Stimulated activated CD8-positive, alpha-beta memory T cell treated with anti-CD3 and anti-CD28 coated beads, Interleukin-7, amount 100 ng/mL, for 48 hours (primary cell): ENCODE measurements at places on chromosomes 2 and 18.

DNA sequence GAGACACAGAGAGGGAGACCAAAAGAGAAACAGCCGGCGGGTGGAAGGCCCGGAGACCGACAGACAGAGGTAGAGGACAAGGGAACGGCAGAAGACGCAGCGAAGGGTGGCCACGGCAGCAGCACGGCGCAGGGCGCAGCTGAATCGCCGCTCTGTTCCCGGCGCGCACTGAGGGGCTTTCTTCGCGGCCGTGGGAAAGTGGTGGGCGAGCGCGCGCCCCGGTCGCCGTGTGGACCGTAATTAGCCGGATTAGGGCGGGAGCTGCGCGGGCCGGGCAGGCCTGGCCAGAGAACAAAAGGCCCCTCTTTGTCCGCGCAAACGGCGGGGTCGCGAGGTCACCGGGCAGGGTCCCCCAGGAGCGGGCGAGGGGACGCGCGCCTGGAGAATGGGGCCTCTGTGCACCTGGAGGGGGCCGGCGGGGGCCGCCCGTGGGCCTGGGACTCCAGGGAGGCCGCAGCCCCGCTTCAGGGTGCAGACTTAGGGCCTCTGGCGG lies 158.3 kb downstream of the ZFP36L2 start:
- no peak for DNase-seq

GRCh38 chr18:37846996-37847395 lies 281.4 kb upstream of the CELF4 start:
- no peak for DNase-seq

GRCh38 chr2:127034051-127034450 lies 72.9 kb downstream of the BIN1 start:
- DNase-seq, result no peak

DNA sequence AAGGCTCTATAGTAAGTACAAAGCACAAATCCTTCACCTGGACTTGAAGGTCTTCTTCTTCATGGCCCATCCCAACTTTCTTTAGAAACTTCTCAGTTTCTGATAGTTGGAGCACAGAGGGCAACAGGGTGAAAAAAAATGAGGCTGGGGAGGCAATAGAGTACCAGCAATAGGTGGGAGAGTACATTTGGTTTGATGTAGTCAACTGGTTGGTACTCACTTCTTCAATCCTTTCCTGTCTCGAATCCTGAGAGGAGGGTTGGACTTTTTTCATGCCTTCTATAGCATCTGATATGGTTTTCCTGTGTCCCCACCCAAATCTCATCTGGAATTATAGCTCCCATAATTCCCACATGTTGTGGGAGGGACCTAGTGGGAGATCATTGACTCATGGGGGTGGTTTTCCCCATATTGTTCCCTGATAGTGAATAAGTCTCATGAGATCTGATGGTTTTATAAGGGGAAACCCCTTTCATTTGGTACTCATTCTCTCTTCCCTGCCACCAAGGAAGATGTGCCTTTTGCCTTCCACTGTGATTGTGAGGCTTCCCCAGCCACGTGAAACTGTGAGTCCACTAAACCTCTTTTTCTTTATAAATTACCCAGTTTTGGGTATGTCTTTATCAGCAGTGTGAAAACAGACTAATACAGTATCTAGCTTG lies 75.9 kb upstream of the LCLAT1 start:
- DNase-seq, result no peak

GRCh38 chr18:49257609-49258008 lies 202.8 kb downstream of the DYM start:
- no peak for DNase-seq

GRCh38 chr2:189533288-189534035 lies 47.1 kb downstream of the SLC40A1 start:
- no peak for DNase-seq

DNA sequence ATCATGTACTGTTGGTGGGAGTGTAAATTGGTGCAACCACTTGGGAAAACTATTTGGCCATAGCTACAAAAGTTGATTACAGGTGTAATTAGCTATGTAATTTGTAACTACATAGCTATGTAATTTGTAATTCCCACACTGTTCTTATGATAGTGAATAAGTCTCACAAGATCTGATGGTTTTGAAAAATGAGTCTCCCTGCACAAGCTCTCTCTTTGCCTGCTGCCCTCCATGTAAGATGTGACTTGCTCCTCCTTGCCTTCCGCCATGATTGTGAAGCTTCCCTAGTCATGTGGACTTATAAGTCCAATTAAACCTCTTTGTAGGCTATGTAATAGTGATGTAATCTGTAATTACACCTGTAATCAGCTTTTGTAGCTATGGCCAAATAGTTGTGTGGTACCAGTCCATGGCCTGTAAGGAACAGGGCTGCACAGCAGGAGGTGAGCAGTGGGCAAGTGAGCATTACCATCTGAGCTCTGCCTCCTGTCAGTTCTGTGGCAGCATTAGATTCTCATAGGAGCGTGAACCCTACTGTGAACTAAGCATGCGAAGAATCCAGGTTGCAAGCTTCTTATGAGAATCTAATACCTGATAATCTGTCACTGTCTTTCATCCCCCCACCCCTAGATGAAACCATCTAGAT lies 133.7 kb upstream of the COPS8 start:
- DNase-seq, result no peak

GRCh38 chr2:218370410-218371063 lies 11.5 kb upstream of the SLC11A1 start:
- no peak for DNase-seq

DNA sequence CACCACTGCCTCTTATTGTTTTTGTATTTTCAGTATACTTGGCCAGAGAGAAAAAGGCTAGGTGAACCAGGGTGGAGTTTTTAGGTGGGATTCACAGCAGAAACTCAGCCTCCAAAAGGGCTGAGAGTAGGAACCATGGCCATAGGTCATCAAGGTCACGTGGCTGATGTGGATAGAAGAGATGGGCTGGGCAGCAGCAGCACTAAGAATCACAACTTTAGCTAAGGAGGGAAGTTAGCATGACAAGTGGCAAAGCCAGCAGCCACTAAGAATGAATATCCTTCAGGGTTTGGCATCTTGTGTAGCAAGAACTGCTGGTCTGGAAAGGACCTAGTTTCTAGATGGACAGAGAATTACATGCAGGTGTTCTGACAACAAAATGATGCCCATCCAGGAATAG lies 43.2 kb upstream of the SKA1 start:
- DNase-seq, result no peak

DNA sequence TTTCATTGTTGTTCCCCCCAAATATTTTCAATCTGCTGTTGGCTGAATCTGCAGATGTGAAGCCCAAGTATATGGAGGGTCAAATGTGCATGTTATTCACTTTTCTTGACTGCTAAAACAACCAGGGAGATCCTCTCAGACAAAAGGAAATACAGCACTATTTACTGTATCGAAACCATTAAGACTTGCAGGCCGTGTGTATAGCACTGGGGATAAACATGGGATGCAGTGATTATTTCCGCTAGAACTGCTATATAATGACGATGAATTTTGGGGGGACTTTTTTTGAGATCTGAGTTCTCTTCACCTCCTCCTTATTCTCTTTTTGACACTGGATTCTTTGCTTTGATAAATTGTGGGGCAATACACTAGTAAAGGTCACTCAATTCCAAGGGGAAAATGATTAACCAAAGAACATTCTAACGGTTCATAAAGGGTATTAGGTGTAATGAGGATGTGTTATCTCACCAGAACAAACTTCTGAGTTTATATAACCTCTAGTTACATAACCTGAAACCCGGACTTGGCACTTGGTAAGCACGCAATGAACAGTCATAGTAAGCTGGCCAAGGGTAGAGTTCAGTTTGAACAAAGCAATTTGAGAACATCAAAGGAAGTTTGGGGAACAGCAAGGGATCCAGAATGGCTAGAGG lies 3.5 kb upstream of the UGT1A1 start:
- DNase-seq, result no peak

DNA sequence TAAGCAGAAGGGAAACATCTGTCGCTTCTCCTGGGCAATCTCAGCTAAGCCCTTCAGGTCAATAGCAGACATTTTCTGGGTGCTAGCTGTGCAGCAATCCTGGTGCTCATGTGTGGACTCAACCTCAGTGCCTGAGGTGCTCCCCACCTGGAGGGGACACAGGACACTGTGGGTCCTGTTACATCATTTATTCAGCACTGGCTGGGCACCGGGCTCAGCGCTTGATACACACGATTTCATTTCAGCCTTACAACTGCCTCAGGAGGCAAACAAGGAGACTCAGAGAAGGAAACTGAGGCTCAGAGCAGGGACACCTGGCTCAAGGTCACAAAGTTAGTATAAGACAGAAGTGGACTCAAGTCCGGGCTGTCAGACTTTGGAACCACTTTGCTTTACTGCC lies 46.7 kb downstream of the MARCO start:
- DNase-seq, result no peak

GRCh38 chr2:136407117-136407951 lies 289.4 kb upstream of the CXCR4 start:
- no peak for DNase-seq

DNA sequence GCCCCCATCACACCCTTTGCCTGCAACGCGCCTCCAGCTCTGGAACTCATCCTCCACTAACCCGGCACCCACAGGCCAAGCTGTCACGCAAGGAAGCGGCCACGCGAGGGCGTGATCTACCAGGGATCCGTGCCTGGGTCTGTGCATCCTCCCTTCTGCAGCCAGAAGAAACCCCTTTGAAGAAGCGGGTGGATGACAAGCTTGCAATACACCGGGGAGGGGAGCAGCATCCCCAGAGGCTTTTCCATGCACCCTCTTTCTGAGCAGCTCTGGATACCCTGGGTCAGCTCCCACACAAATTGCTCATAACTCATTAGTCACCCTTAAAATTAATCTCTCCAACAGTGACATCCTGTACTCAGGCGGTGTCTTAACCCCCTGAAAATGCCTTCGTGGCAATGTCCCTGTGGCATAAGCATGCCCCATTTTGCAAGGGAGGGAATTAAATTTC lies 47.6 kb downstream of the PDCL3 start:
- peak; percentile 53 for DNase-seq

- no peak for DNase-seq
These were observed 175.6 kb downstream of the SUCLG1 start for GRCh38 chr2:84283506-84283905.

DNA sequence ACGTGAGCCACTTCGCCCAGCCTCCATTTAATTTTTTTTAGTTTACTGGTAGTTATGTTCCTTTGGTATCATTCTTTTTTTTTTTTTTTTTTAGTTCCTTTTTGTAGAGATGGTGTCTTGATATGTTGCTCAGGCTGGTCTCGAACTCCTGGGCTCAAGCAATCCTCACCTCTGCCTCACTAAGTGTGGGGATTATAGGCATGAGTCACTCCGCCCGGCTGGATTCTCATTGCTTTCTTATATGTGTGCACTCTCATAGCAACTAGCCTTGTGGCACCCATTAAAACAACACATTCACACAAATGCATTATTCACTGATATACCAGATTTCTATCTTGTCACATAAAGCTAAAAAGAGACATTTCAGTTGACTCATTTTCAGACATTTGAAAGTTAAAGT lies 4.2 kb downstream of the TTC27 start:
- DNase-seq, result peak; percentile 37

DNA sequence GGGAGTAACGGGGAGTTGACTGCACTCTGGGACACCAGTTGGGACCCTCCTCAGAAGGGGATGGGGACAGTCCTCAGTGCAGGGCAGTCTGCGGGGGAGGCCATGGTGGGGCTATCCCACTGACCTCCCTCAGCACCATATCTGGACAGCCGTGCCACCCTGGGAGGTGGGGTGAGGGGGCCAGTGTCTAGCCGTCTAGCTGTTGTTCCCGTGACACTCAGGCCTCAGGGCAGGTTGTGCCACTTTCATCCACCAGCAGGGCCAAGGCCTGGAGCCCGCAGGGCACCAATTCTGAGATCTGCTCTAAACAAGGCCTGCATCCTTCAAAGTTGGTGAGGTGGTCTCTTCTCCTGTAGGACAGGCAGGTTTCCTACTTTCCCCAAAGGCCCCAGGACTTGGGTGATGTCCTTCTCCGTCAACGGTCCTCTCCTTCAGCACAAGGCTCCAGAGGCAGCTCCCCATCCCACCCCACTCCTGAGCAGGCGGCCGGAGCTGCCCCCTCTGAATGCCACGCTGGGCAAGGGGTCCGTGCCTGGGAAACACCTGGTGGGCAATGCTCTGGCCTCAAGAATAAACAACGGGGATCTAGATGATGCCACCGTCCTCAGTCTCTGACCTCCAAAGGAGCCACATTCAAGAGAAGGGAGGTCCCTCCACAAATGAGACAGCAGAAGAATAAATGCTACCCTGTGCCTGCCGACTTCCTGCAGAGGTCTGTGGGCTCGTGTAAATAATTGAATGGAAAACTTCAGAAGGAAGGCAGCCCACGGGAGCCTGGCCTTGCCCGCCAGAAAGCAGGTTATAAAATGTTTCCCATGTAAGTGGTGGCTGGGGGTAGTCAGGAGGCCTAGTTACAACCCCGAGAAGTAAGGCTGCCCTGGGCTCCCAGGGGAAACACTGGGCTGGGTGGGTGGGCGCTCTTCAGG lies 42.8 kb upstream of the PTMA start:
- no peak for DNase-seq

- no peak for DNase-seq
These were observed 350.5 kb upstream of the NETO1 start for GRCh38 chr18:73218293-73218692.

DNA sequence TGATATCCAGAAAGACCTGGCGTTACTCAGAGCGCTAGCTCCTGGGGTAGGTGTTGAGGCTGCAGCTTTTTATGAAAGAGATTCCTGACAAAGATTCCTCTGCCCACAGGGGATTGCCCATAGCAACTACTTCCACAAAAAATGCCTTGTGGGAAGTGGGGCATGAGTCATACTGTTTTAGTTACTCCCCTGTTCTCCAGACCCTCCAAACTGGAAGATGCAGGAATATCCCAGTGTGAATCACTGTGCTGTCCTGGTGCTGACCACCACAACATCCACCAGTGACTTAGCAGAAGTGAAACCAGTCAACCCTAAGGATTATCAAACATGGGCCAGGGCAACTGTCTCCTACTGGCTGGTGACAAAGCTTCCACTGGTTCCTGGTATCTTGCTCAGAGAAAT lies 61.8 kb downstream of the CDH2 start:
- no peak for DNase-seq

- DNase-seq, result no peak
These were observed 189.7 kb downstream of the SP3 start for GRCh38 chr2:173775440-173775839.

- no peak for DNase-seq
These were observed 6.5 kb upstream of the KCNG2 start for GRCh38 chr18:79790996-79791972.

GRCh38 chr2:32422133-32422532 lies 65.3 kb downstream of the BIRC6 start:
- no peak for DNase-seq

DNA sequence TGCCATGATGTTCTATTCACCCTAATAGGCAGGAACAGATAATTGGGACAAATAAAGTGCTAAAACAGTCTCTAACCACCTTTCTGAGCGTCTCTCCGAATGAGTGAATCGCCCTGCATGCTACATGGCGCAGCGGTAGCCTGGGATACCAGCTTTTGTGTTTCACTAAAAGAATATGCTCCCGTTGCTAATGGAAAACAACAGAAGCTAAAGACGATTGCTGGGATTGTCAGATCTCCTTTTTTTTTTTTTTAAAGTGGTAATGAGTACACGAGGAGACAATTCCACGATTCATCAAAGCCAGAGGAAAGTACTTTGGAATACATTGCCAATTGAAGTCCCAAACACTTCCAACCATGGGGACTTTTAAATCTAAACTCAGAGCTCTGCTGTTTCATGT lies 1815.3 kb upstream of the CELF4 start:
- no peak for DNase-seq

GRCh38 chr2:55232084-55232862 lies at the start of the genes CLHC1 and RPS27A:
Gene CLHC1 (minus strand): TSS chr2:55232293. CDS start chr2:55222411, 9,882 bp downstream.
Gene RPS27A (plus strand): TSS chr2:55232688. CDS start chr2:55232825, 137 bp downstream.
- peak; percentile 73 for DNase-seq
